ENCODE measurements at places on chromosomes 6 and 20.

DNA sequence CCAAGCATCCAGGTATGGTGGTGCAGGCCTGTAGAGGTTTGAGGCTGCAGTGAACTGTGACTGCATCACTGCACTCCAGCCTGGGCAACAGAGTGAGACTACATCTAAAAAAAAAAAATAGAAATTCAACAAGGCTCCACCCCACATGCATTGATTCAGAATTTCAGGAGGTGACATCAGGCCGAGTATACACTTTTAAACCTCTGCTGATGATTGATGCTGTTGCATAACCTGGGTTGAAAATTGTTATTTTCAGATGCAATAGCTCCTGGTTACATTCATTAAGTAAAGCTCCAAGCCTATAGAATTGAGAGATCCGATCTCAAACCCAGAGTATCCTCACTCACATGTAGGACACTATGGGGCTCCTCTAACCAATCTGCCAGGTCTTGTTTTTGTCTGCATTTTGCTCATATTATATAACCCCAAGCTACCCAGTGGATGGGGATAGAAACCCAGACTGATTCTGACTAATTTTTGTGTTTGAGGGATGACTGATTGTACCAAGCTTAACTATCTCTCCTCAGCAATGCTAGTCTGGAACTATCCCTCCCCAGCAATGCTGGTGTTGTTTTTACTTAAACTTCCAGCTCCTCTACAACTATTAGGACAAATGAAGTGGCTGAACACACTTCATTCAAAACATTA is 123.5 kb upstream of the PREP start:
- DNase-seq = no peak

GRCh38 chr20:10927011-10927583 is 253.3 kb upstream of the JAG1 start:
- DNase-seq = no peak

GRCh38 chr20:63531686-63532448 is 5.3 kb downstream of the PTK6 start:
- no peak for DNase-seq

DNA sequence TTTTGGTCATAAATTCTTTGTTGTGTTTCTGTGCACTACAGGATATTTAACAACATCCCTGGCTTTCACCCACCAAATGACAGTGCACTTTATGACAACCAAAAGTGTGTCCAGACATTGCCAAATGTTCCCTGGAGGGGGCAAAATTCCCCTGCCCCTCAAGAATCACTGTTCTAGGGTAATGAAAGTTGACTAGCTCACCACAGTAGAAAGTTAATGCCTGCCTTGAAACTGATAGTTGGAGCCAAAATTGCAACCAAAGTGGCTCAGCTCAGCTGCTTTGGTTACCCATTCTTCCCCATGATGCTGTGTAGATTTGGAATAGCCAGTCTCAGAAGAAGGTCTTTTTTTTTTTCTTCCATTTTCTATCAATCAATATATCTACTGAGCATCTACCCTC is 150.6 kb downstream of the RALGAPA2 start:
- DNase-seq = no peak

- no peak for DNase-seq
Observed at GRCh38 chr6:7446619-7447325, 57.2 kb downstream of the RIOK1 start.

- DNase-seq = no peak
Observed at GRCh38 chr6:89356642-89357170, 4.2 kb upstream of the UBE2J1 start.

DNA sequence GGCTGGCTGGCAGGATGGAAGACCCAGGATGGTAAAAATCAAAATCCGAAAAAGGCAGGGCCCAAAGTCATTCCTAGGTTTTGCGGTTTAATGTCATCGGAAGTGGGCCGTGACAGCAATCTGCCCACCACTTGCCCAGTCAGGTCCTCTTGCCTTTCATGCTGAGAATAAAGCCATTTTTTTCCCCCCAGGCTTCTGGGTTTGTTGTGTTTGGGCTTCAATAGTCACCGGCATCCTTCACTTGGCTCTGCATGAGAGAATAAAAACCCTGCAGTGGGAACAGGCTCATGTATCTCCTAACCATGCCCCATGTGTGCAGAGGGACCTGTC is 56.1 kb downstream of the MEP1A start:
- no peak for DNase-seq

DNA sequence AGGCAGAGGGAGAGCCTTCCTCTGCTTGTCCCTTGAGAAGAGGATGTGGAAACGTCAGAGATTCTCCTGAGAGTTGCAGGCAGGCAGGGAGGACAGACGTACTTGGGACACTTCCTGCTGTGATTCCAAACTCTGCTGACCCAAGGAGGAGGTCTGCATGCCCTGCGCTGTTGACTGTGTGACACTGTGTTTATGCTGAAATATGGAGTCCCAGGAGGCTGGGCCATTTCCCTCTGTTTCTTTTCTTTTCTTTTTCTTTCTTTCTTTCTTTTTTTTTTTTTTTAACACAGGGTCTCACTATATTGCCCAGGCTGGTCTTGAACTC is 63.5 kb upstream of the BHLHE23 start:
- no peak for DNase-seq

GRCh38 chr6:41536795-41537758 is 9.1 kb upstream of the FOXP4 start:
- no peak for DNase-seq

DNA sequence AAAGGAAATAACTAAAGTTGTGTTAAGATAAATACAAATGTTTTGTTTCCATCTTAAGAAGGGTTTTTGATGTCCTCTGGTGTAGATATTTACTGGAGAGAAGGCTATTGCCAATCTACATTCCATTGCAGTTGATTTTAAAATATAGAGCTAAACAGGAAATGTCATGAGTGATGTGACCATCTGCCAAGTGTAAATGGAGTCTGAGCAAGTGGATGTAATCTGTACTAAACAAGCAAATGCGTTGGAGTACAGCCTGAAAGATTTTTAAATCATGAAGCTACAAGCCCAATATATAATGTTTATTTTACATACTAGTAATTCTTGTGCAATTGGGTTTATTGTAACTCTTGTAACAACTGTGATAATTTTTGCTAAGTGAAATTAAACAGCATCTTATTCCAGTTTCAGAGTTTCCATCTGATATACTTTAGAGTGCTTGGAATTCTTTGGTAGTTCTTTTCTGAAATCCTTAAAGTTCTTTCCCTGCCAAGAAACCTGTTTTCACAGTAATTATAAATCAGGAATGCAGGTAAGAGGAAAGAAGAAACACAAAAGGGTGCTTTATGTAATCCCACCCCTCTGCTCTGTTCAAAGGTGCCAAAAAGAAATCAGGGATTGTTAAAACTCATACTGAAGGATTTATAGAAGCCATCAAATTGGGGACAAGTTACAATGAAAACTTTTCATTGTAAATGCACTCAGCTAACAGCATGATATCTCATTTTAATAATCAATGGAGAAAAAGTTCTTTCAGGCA is 47.2 kb upstream of the FLRT3 start:
- DNase-seq = no peak

DNA sequence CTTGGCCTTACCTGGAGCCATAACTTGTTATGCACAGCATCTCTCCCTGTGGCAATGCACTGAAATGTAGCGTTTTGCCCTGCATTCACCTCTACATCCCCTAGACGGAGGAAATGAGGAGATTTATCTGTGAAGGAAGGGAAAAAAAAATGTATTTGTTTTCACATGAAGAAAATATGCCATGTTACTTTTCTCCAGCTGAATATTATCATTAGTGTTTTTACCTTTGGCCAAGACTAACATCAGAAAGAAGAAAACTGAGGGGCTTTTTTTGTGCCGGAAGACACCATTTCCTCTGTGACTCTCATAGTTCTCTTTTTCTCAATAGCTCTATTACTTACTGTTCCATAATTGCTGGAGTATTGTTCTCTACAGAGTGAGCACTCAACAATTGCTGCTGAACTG is 280.4 kb downstream of the PTPRK start:
- no peak for DNase-seq

DNA sequence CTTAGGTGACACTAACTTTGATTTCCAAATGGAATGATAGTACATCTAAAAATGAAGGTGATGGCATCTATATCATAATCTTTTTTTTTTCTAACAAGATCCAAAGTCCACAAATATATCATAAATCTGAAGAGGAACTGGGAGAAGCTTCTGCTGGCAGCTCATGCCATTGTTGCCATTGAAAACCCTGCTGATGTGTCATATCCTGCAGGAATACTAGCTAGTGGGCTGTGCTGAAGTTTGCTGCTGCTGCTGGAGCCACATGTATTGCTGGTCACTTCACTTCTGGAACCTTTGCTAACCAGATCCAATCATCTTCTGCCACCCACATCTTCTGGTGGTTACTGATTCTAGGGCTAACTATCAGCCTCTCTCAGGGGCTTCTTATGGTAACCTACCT is 27.4 kb upstream of the KHDC1 start:
- DNase-seq = no peak

DNA sequence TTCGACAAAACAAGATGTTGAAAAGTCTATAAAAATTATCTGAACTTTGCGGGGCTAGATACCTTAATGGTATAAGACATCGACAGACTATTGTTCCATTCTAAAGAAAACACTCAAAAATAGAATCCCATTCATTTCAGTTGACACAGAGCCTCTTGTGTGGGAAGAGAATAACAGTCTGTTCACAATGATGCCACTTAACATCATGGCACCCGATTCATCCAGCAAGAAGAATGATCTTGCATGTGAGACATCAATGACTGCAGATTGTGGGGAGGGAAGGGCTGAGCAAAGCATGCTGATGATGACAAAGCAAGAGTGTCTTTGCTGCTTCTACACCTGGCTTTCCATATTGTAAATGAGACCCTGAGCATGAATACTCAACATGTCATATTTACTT is 49.7 kb upstream of the ARMH2 start:
- DNase-seq = no peak

GRCh38 chr6:3081960-3082359 is 13.7 kb downstream of the RIPK1 start:
- no peak for DNase-seq

DNA sequence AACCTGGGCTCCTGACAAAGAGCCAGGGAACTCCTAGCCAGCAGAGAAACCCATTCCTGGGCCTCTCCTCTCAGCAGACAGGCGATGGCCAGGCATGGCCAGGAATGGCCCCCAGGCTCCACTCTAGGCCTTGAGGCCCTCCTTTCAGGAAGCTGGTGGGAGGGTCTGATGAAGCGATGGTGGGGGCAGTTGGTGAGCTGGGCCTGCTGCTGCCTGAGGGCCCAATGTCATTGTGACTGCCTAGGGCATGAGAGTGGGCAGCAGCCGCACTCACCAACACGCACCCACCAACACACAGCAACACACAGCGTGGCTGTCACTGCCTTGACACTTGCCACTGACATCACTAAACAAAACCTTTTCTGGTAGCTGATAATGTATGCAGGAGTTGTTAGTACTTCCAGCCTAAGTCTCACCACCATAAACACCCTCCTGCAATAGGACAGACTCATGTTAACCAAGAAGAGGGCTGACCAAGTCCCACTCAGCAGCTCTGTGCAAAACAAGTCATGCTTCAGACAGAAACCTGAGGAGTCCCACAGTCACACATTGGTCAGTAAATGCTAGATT is 69.3 kb downstream of the ABHD12 start:
- DNase-seq = no peak

GRCh38 chr20:51299413-51299812 is 243.1 kb downstream of the NFATC2 start:
- no peak for DNase-seq

GRCh38 chr6:55176958-55177357 is 2.6 kb downstream of the HCRTR2 start:
- DNase-seq = no peak

- DNase-seq = no peak
Observed at GRCh38 chr20:4533368-4534133, 188.2 kb upstream of the PRND start.

GRCh38 chr20:6212903-6213302 is 90.1 kb upstream of the FERMT1 start:
- no peak for DNase-seq

GRCh38 chr20:14845199-14846160 is 508.1 kb upstream of the FLRT3 start:
- no peak for DNase-seq

DNA sequence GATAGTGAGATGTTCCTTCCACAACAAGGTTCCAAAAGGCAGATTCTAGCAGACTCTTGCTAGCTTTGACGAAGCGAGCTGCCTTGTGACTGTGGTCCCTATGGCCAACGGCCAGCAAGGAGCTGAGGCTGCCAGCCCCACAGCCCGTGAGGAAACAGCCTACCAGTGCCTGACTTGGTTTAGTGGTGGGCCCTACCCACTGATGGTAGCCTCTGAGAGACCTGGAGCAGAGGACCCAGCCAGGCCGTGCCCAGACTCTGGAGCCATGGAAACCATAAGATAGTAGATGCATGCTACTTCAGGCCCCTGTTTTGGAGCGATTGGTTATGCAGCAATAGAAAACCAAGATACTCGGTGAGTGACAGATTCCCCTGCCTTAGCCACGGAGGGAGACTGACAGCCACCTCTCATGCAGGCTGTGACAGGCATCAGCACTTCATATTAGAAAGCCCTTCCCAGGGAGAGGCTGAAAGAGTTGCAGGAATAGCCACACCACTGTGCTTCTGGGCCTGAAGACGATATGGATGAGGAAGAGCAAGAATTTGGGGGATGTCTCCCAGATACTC is 19.2 kb downstream of the PSMG4 start:
- DNase-seq = no peak

- DNase-seq = no peak
Observed at GRCh38 chr20:6044115-6044514, 9.7 kb downstream of the LRRN4 start.

DNA sequence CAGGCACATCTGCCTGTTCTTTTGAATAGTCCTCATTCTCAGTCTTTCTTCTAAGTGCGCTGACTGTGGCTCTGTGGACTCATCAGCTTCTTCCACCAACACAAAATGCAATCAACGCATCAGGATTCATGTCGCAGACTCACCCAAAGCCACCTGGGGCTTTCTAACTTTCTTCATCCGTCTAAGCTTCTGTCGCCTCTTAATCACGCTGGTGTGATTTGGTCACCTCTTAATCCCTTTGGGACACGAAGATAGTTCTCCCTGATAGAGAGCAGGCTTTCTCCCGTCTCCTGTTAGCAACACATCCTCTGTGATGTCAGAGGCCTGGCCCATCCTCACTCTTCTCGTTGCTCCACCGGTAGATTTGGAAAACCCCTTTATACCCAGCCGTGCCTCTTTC is 78.0 kb upstream of the FOXQ1 start:
- no peak for DNase-seq

DNA sequence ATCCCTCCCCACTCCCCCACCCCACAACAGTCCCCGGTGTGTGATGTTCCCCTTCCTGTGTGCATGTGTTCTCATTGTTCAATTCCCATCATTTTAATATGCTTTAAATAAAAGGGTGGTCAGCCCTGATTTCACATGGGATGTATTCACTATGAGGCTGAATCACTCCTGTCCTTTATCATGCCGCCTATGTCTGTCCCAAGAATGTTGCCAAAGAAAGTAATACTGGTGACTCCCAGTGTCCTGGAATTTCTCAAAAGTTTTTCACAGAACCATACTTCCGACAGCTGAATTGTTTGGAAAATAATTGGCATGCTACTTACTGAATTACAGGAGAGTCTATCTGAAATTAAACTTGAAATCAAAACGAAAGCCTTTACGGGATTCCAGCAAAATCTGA is 217.7 kb downstream of the HAO1 start:
- no peak for DNase-seq

GRCh38 chr6:13135152-13135551 is 193.2 kb downstream of the TBC1D7 start:
- no peak for DNase-seq

All from kidney epithelial cell (primary cell).